ENCODE measurements at places on chromosomes 5 and 9. TPM values are rescaled to one million over a fixed set of nuclear protein-coding genes. Genes with fewer than 3 reads are reported as not detected.

- DNase-seq: no peak
Measured at GRCh38 chr5:16808021-16808420, 128.1 kb downstream of the MYO10 start.

DNA sequence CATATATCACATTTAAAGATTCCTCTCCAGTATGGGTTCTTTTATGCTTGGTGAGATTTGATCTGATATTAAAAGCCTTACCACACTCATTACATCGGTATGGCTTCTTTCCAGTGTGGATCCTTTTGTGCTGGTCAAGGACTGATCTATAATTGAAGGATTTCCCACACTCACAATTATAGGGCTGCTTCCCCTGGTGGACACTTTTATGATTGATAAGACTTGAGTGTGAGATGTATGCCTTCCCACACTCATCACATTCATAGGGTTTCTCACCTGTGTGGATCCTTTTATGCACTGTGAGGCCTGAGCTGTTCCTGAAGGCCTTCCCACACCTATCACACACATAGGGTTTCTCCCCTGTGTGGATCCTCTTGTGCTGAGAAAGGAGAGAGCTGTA, 12.2 kb downstream of the ZFP62 start:
- no peak for DNase-seq

CKMT2 gene
- not detected for total RNA-seq

GLDC gene
- total RNA-seq: not detected

VAV2 gene
- total RNA-seq: 3.5 TPM

MEGF10 gene
- not detected for total RNA-seq

TSSK1B gene
- not detected for total RNA-seq

CMYA5 gene
- total RNA-seq: 0.45 TPM

Data from Karpas-422 (cell line).